ENCODE measurements at places on chromosomes 2 and 18.

DNA sequence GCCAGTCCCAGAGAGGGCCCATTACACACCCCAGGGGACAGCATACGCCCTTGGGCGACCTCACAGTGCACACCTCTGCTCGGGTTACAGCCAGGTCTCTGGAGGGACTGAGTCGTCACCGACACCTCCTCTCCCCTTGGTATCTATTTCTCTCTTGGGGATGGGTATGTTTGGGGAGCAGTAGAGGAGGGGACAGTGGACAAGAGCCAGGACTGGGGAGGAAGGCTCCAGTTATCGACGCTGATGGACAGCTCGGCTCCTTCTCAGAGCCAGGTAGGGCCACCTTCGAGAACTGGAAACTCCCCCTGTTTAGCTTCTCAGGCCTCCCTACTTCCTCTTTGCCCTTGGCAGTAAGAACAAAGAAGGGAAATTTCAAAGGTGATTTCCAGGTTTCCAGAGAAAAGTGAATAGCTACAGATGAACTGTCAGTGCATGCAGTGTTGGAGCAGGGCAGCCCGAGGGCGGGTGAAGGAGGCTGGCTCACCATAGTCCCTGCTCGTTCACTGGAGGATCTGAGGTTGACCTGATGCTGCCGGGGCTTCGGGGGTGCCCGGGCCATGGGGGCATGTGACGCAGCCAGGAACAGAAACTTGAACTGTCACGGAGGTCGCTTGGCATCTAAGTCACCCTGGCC lies 4.4 kb upstream of the SEMA4C start:
- no peak for DNase-seq

- peak; percentile 65 for DNase-seq
Measured at GRCh38 chr2:175004980-175005732, at the start of gene CHN1. Gene CHN1 (minus strand): TSS chr2:175005381. CDS start chr2:175004912, 469 bp downstream.

GRCh38 chr2:69933839-69934613 lies 19.1 kb downstream of the MXD1 start:
- peak; percentile 79 for DNase-seq

GRCh38 chr18:22667616-22668422 lies 250.1 kb upstream of the CTAGE1 start:
- peak; percentile 97 for DNase-seq

GRCh38 chr2:13414897-13415296 lies 698.2 kb downstream of the TRIB2 start:
- no peak for DNase-seq

DNA sequence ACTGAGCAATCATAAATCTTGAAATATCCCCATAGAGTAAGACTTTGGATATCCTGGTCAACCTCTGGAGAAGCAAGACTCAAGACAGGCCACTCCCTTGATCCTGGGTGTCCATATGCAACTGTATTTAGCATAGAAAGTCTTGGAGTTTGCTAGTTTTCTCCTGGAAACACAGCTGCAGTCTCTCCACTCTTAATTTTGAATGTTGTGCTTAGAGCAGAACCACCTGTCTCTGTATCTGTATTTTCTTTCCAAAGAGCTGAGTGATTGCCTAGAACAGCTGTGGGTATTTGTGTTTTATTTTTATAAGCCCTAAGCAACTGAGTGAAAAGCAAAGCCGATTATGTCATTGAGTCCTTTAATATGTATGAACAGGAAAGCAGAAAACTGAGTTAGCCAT lies 64.1 kb upstream of the ADAM23 start:
- no peak for DNase-seq

- DNase-seq = no peak
Measured at GRCh38 chr2:217742841-217743240, 260.0 kb downstream of the TNS1 start.

DNA sequence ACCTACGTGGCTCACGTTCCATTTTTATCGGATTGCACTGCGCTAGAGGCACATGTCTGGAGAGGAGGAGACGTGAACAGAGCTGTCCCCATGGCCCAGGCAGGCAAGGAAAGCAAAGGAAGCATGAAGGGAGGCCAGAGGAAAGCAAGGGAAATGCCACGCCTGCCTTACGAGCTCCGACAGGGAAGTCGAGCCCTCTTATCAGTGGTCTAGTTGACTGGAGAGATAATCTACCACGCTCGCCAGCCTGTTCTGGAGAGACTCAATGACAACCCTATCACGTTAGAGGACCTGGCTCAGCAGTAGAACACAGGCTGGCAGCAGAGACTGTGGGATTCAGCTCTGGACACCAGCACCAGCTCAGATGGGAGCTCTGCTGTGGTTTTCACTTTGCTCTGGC lies 202.6 kb upstream of the ID2 start:
- DNase-seq = no peak

DNA sequence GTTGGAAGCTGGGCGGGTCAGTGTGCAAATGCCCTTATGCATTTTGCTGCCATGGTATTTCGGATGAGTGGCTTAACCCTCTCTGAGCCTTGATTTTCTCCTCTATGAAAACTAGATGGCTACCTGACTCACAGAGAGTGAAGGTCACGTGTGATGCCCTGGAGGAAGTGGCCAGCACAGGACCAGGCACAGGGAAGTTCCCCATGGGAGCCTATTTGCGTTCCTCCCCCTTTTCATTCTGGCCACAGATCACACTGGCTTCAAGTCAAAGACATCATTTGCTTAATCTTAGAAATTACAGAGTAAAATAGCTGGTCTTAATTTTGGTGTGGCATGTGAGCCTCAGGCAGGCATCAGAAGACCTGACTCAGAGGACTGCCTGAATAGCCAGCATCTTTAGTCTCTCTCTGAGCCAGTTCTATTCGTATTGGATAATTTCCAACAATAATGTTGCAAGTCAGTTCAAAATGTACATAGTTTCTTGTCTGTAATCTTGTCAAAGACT lies 57.6 kb upstream of the CD302 start:
- DNase-seq = no peak

DNA sequence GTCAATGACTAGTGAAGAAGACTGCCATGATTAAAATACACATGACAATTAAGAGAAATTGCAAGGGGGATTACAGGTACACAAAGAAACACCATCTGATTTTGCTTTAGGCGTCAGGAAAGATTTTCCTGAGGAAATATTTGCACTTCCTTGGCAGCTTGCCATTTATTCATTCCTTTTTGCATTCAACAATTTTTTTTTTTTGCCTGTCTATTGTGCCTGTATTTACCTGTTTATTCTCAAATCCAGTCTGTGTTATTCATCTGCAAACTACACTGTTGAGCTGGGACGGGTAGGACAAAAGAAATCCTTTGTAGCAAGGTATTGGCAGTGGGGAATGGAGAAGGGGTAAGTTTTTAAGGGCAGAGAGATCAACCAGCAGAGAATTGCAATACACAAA lies 31.8 kb downstream of the SMAD2 start:
- DNase-seq = no peak

DNA sequence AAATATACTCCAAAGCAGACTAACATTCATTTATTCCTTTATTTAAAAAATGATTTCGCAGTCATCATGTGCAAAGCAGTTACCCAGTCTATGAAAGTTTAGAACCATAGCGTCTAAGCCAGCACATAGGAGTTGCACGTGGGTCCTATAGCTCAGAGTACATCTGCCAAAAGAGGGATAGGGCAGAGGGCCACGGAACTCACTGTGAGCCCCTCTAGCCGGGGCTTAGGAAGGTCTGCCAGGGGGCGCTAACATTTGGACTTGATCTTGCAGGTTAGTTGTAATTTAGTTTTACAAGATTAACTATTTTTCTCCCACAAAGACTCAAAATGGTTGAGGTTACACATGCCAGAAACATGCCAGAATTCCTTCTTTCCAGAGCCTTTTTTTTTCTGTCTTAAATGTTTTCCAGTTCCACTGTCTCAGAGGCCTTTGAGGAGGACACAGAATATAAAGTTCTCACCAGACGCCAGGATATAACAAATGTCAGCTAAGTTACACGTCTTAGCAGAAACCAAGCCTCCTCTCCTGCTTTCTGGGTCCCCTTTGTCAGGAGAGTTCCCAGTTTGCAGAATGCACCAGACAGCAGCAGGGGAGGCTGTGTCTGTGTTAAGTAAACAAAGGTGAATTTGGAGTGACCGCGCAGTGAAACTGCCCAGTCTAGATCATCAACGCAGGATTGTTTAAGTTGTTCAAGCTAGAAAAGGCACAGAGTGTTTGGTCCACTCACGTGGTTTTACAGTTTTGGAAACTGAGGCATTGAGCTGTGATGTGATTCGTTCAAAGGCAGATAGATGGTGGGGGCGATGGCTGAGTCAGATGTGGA lies 292.0 kb downstream of the PRKCE start:
- no peak for DNase-seq

DNA sequence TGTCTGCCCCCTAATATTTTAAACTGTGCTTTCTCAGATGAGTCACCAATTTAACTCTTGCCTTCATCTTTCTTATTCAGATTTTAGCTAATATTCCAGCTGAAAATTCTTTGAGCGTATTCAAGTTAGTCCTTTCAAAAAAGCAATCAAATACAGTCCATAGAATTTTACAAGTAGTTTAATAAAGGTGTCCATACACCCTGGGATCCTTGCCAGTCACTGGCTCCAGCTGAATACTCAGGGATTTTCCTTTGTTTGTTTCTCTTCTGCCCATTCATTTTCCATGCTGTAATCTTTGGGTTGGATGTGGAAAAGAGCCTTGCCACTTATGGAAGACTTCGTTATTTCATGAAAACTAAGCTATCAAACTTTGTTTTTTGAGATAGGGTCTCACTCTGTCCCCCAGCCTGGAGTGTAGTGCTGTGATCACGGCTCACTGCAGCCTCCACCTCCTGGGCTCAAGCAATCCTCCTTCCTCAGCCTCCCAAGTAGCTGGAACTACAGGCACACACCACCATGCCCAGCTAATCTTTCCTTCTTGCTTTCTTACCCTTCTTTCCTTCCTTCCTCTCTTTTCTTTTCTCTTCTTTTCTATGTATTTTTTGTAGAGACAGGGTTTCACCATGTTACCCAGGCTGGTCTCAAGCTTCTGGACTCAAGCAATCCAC lies 34.0 kb downstream of the VSNL1 start:
- DNase-seq = no peak

- DNase-seq = peak; percentile 91
Measured at GRCh38 chr18:24868760-24869237, 408.4 kb downstream of the HRH4 start.

GRCh38 chr2:229980431-229981184 lies 58.3 kb downstream of the FBXO36 start:
- DNase-seq = peak; percentile 66

- DNase-seq = peak; percentile 63
Measured at GRCh38 chr2:233707940-233708644, 4.6 kb upstream of the UGT1A5 start.

DNA sequence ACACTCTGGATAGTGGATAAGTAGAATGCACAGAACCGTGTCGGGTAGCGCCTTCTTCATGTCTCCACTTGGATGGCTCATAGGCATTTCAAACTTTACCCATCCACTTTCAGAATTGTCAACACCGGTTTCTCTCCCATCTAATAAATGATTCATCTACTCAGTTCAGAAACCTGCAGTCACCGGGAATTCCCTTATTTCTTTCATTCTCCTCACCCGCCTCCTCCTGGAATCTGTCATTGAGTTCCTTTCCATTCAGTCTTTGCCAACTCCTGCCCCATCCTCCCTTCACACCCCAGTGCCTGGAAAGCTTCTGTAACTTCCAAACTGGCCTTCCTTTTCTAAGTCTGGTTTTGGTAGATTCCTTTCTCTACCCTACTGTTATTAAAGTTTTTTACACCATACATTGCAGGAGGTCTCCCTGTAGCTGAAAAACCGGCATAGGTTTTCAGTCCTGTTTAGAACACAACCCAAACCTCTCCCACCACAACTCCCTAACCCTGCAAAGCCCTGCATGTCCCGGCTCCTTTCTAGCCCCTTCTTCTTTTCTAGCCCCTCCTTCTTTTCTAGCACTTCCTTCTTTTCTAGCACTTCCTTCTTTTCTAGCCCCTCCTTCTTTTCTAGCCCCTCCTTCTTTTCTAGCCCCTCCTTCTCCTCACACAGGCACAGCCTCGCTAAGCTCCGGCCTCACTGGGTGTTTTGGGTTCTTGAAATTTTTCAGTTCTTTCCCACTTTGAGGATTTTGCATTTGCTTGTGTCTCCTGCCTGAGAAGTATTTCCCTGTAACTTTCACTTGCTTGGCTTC lies 133.9 kb upstream of the KLHL14 start:
- DNase-seq = peak; percentile 1

DNA sequence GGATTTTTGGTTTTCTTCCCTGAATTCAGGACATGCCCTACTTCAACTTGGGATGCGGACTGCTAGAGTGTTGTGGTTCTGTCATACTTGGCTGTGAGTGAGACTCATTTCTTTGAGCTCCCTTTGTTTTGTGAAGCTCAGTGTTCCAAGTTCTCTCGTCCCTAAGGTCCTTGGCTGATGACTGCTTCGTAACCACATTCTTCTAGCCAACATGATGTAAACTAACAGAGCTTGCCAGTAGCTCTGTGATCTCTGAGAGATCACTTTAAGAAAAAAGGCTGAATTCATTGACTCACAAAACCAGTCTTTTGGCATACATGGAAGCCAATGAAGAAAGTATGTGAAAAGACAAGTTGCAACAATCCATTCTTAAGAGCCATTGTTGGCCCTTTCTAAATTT lies 96.9 kb upstream of the MSTN start:
- peak; percentile 32 for DNase-seq

GRCh38 chr2:230541934-230542380 lies 126.0 kb downstream of the SP100 start:
- peak; percentile 27 for DNase-seq

DNA sequence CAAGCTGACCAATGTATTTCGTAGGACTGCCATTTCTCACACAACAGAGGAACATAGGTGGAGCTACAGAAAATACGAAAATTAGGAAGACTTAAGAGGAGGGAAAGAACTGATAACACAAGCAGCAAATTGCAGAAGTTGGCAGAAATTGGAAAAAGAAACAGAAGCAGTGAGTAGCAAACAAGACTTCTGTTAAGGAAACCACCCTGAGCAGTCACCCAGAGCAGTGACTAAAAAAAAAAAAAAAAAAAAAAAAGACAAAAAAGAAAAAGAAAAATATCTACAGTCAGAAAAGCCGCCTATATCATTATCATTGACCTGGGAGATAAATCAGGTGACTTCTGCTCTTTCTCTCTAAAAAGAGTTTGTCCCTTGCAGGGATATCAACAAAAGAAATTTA lies 21.4 kb downstream of the STK17B start:
- DNase-seq = no peak

GRCh38 chr2:207630491-207630890 lies 5.3 kb upstream of the METTL21A start:
- no peak for DNase-seq

GRCh38 chr2:46814160-46814961 lies 101.2 kb downstream of the MCFD2 start:
- DNase-seq = peak; percentile 45

GRCh38 chr2:172102391-172103359 lies at the start of gene DLX2:
Gene DLX2 (minus strand): TSS chr2:172102900. CDS start chr2:172102538, 362 bp downstream.
- DNase-seq = peak; percentile 92

GRCh38 chr2:121030523-121030922 lies 254.5 kb downstream of the TFCP2L1 start:
- no peak for DNase-seq

GRCh38 chr2:26769089-26769761 lies 5.1 kb downstream of the SLC35F6 start:
- peak; percentile 5 for DNase-seq

DNA sequence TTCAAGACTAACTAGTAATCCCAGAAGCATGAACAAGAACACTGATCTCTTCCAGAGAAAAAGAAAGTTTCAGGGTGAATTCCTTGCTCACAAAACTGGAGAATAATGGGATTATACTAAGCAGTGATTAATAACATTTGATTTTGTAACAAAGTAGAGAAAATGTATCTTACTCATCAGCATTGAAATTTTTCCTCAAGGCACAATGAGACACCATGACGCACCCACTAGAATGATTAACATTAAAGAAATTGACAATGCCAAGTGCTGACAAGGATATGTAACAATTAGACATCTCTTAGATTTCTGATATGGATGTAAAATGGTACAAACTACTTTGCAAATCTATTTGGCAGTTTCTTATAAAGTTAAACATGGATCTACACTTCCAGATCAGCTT lies 101.1 kb upstream of the EPHA4 start:
- peak; percentile 52 for DNase-seq
